ENCODE measurements at places on chromosomes 6 and 20.

- no peak for DNase-seq
Observed at GRCh38 chr6:52598123-52598823, 21.4 kb upstream of the TRAM2 start.

- no peak for DNase-seq
Observed at GRCh38 chr20:59827138-59828056, 106.0 kb downstream of the SYCP2 start.

- DNase-seq: no peak
Observed at GRCh38 chr6:47318236-47318989, 8.7 kb upstream of the TNFRSF21 start.

DNA sequence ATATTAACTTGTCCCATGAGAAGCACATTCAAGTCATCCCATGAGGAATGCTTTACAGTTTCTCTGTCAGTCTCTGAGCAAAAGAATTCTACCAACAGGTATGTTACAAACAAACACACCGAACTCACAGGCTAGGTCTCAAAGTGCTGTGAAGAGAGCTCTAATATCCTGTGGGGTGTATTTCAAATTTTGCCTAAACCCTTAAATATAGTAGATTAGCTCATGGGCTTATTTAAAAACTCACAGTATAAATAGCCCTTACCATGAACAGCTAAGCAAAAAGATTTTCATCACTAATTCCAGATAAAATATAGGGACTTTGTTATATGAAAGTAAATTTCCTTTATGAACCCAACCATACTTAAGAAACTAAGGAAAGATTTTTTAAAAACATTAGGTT lies 77.8 kb downstream of the FILIP1 start:
- no peak for DNase-seq

DNA sequence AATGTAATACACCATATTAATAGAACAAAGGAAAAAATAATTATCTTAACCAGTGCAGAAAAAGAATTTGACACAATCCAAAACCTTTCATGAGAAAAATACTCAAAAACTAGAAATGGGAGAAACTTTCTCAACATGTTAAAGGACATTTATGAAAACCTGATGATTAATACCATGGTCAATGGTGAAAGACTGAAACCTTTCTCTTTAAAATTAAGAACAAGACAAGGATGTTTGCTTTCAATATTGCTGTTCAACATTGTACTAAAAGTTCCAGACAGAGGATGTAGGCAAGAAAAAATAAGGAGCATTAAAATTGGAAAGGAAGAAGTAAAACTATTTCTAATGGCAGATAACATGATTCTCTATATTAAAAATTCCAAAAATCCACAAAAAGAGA lies 981.3 kb upstream of the FLRT3 start:
- DNase-seq: no peak

GRCh38 chr20:49186535-49187329 lies 1.4 kb downstream of the STAU1 start:
- no peak for DNase-seq

DNA sequence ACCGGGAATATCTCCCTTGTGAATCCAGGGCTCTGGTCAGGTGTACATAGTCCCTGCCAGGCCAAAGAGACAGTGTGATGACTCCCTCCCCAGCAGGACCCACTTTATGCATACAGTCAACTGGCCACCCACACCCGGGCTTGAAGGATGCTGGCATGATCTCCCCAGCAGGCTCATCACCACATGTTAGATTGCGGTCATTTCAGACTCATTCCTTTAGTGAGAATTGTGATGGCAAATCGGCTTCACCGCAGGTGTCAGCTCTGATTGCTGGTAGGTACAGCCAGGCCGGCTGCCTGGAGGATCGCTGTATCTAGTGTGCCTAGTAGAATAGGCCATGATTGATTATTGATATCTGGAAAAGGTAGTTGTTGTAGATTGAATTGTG lies 24.5 kb downstream of the CD83 start:
- no peak for DNase-seq

DNA sequence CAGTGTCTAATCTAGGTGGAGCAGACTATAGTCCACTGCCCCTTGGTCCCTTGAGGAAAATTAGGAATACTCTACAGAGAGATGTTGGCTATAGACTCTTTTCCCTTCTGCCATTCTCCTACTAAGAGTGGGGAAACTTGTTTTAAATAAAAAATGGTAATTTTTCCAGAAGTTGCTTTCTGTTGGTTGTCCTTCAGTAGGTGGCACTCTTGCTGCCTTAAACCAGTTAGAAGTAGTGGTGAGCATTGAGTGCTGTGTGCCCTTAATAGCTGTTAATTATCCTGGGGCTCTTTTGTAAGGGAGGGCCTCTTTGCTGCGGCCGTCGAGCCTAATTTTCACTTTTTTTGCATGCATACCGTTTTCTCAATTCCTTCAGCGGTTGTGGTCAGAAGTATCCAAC lies 2.8 kb downstream of the CMTR1 start:
- no peak for DNase-seq

GRCh38 chr20:15886250-15886649 lies 687.0 kb downstream of the KIF16B start:
- no peak for DNase-seq

- DNase-seq: no peak
Observed at GRCh38 chr20:14199111-14199510, 138.3 kb downstream of the FLRT3 start.

DNA sequence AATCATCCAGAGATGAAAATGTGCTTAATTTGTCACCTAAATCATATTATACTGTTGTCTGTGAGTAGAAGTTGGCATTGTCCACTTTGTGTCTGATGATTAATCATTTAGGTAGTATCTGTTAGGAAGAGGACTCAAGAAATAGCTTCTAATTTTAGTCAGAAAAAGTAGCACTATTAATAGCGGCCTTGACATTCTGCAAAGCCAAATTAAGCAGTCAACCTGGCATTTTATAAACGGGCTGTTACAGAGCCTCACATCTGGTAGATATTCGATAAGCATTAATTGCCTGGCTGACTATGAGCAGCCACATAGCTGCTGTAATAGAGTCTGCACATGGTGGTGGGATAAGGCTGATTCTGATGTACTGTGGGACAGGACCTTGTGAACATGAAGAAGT lies 99.5 kb downstream of the KLHL32 start:
- no peak for DNase-seq

- no peak for DNase-seq
Observed at GRCh38 chr20:2051946-2052345, 49.7 kb upstream of the STK35 start.

GRCh38 chr6:27130668-27131428 lies 116.7 kb upstream of the PRSS16 start:
- DNase-seq: no peak

- DNase-seq: no peak
Observed at GRCh38 chr6:106003268-106003987, 82.7 kb upstream of the PRDM1 start.

DNA sequence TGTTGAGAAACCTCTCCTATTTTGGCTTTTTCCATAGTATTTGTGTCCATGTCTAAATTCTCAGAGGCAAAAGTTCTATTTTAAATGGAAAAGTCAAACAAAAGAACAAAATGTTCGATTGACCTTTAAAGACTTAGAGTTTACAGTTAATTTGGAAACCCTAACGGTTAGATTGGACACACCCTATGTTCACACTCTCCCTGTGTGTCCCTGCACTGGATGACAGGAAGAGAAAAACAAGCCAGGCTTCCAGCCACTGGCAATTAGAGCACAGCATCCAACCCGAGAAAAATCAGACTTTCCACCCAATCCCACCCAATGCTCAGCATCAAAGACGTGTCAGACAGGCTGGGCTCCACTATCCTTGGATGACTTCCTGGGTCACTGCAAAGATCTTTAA lies 241.3 kb downstream of the TBXT start:
- no peak for DNase-seq

DNA sequence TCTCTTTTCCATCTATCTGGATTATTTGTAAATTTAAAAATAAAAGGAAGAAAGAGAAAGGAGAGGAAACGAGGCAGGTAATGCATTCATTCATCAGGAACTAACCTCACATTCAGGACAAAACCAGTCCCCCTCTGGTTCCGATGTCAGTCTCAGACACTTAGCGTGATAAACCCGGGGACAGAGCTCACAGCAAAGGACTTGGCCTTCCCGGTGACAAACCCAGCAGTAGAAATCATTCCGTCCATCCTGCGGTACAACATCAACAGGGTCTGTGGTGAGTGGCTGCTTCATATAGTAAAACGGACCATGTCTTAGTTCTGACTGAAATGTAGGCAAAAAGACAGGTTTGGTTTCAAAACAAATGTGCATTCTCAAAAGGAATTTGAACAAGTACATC lies 57.9 kb downstream of the ZMYND8 start:
- no peak for DNase-seq

DNA sequence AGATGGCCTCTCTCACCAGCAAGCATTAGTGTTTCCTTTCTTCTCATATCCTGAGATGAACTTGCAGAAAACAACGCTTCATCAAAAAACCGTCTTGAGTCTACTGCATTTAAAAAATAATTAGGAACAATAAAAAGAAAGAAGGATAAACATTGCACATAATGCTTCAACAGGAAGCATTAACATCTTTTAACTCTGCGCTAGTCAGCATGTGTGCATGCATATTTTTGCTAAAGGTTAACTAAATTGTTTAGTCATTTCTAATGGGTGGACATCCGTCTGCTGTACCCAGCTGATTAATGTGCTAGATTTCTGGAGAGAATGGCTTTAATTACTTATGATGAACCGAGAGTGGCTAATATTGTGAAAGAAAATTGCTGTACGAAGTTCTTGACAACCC lies 349.3 kb downstream of the SOX4 start:
- no peak for DNase-seq

DNA sequence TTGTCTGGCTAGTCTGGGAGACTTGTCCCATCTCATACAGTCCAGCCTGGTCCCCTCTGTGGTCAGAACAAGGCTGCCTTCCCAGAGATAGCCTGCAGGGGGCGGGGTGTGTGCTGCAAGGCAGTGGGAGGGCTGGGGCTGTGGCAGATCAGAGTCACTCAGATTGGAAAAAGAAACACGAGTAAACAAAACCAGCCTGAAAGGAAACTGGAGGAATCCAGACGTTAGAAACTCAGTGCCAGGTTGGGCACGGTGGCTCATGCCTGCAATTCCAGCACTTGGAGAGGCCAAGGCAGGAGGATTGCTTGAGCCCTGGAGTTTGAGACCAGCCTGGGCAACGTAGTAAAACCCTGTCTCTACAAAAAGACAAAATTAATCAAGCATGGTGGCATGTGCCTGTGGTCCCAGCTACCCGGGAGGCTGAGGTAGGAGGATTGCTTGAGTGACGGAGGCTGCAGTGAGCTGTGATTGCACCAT lies 20.2 kb downstream of the LEMD2 start:
- peak; percentile 56 for DNase-seq
